ENCODE measurements at places on chromosomes 7 and 10.
A peak's percentile ranks its signal among the peaks of the same experiment; 100 is the strongest.

GRCh38 chr10:49500412-49500811 is 38.5 kb downstream of the ERCC6 start:
- H3K4me1 ChIP-seq, result peaks cover 13% of the 10 kb centered on the region
- no peaks in the 10 kb centered on the region for H3K36me3 ChIP-seq
- DNase-seq, result no peak

DNA sequence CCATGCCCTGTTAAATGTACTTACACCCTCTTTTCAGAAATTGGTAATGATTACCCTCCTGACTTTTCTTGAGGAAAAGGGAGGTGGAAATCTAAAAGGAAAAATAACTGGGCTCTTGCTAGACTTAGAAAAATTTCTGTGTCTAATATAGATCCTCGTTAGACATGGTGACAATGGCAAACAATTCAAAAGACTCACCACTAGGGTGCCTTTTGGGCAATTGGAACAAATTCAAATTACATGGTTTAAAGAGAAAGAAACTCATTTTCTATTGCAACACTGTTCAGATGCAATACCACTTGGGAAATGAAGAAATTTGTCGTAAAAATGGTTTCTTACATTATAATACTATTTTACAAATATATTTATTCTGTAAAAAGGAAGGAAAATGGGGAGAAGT is 950.1 kb downstream of the GRM8 start:
- H3K4me3 ChIP-seq, result no peak overlapping the region
- H3K4me1 ChIP-seq, result no peaks in the 10 kb centered on the region
- H3K27me3 ChIP-seq, result no peaks in the 10 kb centered on the region
- no peak for DNase-seq
- H3K27ac ChIP-seq, result no peak overlapping the region

DNA sequence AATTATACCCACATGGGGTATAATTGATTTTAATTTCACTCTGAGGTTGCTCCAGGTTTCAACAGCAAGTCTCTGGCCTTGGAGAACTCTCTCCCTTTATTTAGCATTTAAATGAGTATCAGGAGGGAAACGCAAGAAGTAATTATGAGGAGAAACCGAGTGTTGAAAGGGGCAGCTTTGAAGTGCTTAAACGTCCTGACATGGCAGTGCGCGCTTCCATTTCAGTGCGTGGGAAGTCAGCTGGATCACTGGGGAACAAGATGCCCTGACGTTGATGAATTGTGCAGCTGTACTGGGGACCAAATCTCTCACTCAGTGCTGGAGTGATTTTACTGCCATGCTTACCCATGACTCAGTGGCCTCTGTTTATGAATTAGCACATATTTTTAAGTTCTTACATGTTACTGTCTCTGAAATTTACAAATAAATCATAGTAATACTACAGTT is 106.0 kb upstream of the PRR15 start:
- H3K27ac ChIP-seq, result no peak overlapping the region
- H3K36me3 ChIP-seq, result no peaks in the 10 kb centered on the region
- no peaks in the 10 kb centered on the region for H3K27me3 ChIP-seq
- H3K4me1 ChIP-seq, result peaks cover 25% of the 10 kb centered on the region
- H3K4me3 ChIP-seq, result no peak overlapping the region

GRCh38 chr7:81903115-81903514 is 133.3 kb upstream of the HGF start:
- H3K27ac ChIP-seq, result no peak overlapping the region
- no peaks in the 10 kb centered on the region for H3K27me3 ChIP-seq
- no peak overlapping the region for H3K4me3 ChIP-seq
- no peaks in the 10 kb centered on the region for H3K4me1 ChIP-seq
- DNase-seq, result no peak
- peaks cover 10% of the 10 kb centered on the region for H3K36me3 ChIP-seq

DNA sequence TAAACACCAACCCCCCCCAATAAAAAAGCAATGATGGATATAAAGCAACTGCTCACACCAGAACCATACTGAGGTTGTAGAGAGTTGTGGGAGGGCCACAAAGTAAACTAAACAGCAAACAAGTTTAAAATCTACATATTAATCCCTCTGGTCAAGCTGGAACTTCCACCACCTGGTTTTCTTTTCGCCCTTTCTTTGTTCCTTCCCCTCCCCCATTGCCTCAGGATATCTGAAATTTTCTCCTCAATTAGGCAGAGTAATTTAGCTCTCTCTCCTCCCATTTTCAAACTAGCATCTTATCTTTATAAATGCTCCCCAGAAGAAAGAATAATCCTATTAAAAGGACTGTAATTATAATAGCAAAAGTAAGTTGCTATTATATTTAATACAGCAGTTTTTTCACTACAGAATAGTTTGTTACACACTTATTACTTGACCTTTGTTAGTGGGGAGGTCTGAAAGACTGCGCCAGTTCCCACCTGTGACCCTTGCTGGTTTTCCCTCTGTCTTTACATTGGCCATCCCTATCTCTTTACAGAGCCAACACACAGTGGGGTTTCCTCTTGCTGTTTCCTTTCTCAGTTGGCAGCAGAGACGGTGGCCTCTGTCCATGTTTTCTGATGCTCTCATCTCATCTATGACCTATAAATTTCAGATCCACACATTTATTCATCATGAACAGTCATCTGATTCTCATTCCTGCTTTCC is 235.4 kb downstream of the RNLS start:
- H3K36me3 ChIP-seq, result peaks cover 12% of the 10 kb centered on the region
- peak overlapping the region; percentile 35 for H3K4me3 ChIP-seq
- no peak for DNase-seq
- no peaks in the 10 kb centered on the region for H3K27me3 ChIP-seq
- H3K4me1 ChIP-seq, result peaks cover 60% of the 10 kb centered on the region
- peak overlapping the region; percentile 82 for H3K27ac ChIP-seq
